ENCODE measurements at places on chromosomes 13 and 19. TPM values are rescaled to one million over a fixed set of nuclear protein-coding genes. Genes with fewer than 3 reads are reported as not detected.

Gene CYP2S1
- 5.0 TPM for total RNA-seq

Gene LRRC8E
- 8.5 TPM for total RNA-seq

Gene SLC25A23
- 18.1 TPM for total RNA-seq

Gene RXFP2
- total RNA-seq: not detected

Gene PLVAP
- not detected for total RNA-seq

Gene ACER1
- not detected for total RNA-seq

Gene EXOC3L2
- total RNA-seq: 0.17 TPM

Gene MEIS3
- 2.9 TPM for total RNA-seq

Gene UCHL3
- 123 TPM for total RNA-seq

Gene ZNF317
- 22.9 TPM for total RNA-seq

Gene WASF3
- 5.6 TPM for total RNA-seq

GRCh38 chr19:55483706-55484592 lies 1.0 kb upstream of the NAT14 start:
- DNase-seq: no peak

GRCh38 chr19:32537580-32537979 lies 43.4 kb upstream of the PDCD5 start:
- no peak for DNase-seq

GRCh38 chr19:51246164-51246552 lies 4.7 kb upstream of the SIGLECL1 start:
- DNase-seq: peak; percentile 88

- DNase-seq: no peak
These were observed 63.4 kb upstream of the MCF2L start for GRCh38 chr13:112905619-112905989.

- DNase-seq: no peak
These were observed 112.7 kb downstream of the KDM4B start for GRCh38 chr19:5081443-5082161.

DNA sequence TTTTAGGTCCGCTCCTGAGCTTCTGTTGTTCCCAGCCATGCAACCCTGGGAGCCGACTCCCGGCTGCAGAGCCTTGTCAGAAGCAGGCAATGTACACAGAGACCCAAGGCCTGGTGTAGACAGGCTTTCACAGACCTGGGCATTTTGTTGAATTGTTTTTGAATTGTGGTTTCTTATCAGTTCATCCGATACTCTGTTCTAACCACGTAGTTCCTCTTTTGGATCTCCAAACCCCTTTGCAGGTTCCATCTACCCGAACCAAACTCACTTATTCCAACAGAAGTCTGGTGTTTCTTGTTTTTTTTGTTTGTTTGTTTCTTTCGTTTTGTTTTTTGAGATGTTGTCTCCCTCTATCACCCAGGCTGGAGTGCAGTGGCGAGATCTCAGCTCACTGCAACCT lies 6.3 kb upstream of the NLRP2 start:
- peak; percentile 56 for DNase-seq

GRCh38 chr13:89610881-89611280 lies 1736.6 kb upstream of the MIR17HG start:
- DNase-seq: no peak

DNA sequence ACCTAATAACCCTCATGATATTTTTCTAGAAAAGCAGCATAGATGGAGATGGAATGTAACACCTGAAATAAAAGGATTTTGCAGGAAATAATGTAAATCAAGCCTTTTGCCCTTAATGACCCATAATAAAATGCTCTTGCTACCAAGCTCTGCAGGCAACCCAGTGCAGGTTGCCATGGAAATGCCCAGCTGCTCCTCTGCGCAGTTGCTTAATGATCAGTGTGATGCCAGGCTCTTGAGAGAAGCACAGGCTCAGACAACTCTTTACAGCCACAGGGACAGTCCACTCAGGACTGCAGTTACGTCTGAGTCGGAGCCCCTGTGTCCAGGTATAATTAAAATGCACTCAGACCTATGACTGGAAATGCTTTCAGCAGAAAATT lies 165.5 kb downstream of the LACC1 start:
- DNase-seq: no peak

DNA sequence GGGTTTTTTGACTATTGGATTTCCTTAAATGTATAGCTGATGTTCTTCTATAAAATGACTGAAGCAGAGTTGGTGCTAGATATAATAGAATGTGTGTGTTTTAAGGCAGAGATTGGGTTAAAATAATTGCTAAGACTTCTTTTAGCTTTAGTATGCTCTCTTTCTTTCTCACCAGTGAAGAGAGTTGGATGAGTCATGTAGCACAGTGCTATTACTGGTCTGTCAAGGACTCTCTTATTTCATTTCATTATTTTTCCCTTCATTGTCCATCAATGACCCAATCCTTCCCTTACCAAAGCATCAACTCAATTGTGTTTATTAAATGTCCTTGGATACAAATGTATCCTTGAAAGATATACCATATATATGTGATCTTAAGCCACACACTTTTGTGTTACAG lies 268.9 kb downstream of the IRS2 start:
- no peak for DNase-seq

DNA sequence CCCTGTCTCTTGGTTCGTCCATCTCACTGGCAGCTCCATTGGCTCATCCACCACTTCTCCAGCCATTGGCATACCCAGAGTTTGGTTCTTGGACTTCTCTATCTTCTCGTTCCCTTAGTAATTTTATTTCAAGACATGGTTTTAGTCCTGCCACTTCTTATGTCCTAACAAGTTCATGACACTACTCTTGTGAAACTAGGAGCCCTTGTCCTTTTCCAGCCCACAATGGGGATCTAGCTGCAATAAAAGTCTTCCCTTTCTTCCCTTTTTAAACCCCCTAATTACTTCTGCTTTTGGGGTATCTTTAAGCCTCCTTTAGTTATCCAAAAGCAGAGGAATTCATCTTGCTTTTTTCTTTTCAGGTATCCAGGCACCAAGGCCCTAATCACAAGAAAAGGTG lies 2.9 kb upstream of the RCBTB2 start:
- DNase-seq: no peak

- no peak for DNase-seq
These were observed 19.3 kb downstream of the AP1M1 start for GRCh38 chr19:16216744-16217670.

DNA sequence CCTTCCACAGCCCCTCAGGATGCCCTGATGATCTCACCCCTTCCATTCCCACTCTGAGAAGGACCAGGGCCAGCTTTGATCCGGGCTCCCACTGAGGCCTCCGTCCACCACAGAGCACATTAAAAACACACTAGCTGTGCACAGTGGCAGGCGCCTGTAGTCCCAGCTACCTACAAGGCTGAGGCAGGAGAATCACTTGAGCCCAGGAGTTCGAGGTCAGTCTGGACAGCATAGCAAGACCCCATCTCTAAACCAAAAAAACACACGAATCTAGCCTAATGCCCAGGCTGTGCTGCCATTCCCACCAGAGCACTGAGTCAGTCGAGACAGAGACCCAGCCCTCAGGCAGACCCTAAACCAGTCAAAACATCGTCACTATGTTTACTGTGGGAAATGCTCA lies 14.1 kb downstream of the RFX1 start:
- DNase-seq: no peak

- peak; percentile 91 for DNase-seq
These were observed 809 bp downstream of the MISP start for GRCh38 chr19:751501-752341.

- DNase-seq: no peak
These were observed 4.9 kb upstream of the TDRD3 start for GRCh38 chr13:60392131-60392530.

- no peak for DNase-seq
These were observed 45.4 kb upstream of the CALM3 start for GRCh38 chr19:46555628-46556280.

GRCh38 chr19:14072535-14073260 lies at the start of gene MISP3:
TSS of gene MISP3 (plus strand) at chr19:14072786. CDS start at chr19:14073310, 524 bp downstream.
- peak; percentile 62 for DNase-seq

GRCh38 chr19:3665681-3666544 lies 34.4 kb downstream of the PIP5K1C start:
- DNase-seq: peak; percentile 48

DNA sequence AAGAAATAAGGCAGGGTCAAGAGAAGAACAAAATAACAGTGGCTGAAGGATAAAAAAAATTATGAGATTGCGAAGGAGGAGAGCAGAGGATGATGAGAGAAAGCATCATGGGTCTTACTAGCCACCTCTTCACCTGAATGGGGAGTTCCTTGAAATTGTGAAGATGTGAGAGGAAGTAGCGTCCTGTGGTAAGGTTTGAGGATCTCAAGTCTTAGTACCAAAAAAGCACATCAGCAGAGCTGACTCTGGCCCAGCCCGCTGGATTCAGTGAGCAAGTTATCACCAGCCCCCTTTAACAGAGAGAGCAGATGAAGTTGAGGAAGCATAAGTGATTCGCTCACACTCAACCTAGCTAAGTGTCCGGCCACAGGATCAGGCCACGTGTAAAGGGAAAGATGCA lies 61.8 kb downstream of the RXFP2 start:
- DNase-seq: no peak

DNA sequence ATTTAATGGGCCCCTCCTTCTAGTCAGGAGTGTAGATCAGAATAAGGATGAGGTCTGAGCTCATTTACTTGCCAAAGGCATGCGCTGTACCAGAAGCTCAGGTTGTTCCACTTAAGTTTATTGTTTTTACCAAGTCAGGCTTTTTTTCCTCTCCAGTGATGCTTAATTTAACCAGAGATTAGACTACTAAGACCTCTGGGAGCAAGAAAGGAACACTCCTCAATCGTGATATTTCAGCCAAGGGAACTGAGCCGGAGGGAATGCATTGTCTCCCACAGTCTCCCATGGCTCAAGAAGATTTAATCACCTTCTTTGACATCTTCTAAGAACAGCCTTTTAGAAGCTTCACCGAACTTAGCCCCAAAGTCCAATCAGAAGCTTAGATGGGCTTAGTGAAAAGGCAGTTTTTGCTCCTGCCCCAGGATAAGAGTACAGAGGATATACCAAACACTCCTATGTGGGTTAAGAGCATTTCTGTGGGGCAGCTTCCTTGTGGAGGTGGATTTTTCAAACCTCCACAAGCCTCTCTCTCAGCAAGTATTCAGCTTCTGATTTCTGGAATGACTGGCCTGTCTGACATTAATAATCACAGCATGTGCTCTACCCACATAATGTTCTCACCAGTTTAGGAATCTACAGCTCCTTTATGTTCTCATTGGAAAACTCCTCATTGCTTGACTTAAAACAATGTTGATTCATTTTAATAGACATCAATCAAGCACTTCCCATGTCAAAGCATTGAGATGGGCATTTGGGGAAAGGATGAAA lies 322.7 kb downstream of the SUCLA2 start:
- no peak for DNase-seq

GRCh38 chr13:97387890-97388289 lies 46.1 kb upstream of the RAP2A start:
- DNase-seq: no peak

DNA sequence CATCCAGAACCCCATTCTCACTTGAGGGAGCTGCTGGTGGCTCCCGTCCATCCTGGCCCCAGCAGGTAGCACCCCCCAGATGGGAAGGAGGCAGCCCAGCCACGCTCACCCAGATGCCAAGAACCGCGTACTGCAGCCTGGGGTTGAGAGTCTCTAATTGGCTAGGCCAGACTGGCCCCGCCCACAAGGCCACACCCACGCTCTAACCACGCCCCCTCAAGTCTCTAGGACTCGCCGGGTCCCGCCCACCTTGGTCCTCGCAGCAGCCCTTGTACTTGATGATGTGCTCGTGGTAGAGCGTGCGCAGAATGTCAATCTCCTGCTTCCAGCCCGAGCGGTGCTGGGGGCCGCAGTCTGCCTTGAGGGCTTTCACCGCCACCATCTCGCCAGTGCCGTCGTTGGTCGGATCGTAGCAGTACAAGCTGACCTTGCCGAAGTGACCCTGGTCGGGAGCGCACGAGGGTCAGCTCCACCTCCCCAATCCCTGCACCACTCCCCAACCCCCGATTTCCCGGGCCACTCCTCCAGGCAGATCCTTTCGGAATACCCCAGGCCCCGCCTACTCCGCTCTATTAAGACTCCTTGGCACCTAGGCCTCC lies 14.5 kb upstream of the ICAM3 start:
- DNase-seq: peak; percentile 47

GRCh38 chr19:13328241-13328640 lies 178.0 kb downstream of the IER2 start:
- no peak for DNase-seq

- DNase-seq: no peak
These were observed 57.9 kb upstream of the MAB21L1 start for GRCh38 chr13:35534343-35534742.

DNA sequence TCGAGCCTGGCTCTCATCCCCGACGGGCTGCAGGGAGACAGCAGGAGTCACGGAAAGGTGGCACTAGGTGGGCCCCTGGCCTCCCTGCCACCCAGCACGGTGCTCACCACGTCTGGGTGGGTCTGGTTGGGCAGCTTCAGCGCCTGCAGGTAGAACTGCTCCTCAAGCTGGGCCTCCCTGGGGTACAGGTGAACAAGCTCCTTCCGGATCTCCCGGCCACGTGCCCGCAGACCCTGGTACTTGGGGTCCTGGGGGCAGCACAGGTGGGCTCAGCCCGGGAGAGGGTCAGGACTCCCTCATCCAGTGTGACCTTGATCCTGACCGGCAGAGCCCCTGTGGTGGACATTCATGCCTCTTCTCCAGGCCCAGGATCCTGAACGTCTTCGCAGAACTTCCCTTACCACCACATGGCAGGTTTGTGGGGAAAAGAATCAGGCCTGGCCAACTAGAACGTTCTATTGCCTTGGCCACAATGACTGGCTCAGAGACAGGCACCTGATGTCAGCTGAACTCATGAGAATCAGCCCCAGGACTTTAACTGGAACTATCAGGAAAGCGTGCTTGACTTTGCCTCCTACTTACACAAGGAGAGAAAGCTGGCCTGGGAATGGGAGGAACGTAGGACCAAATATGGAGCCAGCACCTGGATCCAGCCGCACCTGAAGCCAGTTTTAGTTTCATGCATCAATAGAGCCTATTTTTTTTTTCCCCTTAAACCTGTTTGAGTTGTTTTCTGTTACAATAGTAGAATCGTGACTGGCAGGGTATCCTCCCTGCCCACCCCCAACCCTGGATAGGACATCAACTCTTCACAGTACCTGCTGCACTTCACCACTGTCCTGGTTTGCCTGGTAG lies 8.9 kb downstream of the SARS2 start:
- DNase-seq: no peak

GRCh38 chr13:41419206-41419605 lies 38.1 kb upstream of the RGCC start:
- no peak for DNase-seq

- no peak for DNase-seq
These were observed 939.0 kb upstream of the SLITRK1 start for GRCh38 chr13:84821261-84821660.

- DNase-seq: no peak
These were observed 7.2 kb downstream of the ARHGAP33 start for GRCh38 chr19:35782589-35782988.

GRCh38 chr19:13581576-13581975 lies 75.3 kb upstream of the CACNA1A start:
- DNase-seq: no peak

- DNase-seq: no peak
These were observed 89.0 kb downstream of the DOCK9 start for GRCh38 chr13:98888890-98889279.

- DNase-seq: no peak
These were observed 6.6 kb downstream of the ZNF599 start for GRCh38 chr19:34766386-34766785.

DNA sequence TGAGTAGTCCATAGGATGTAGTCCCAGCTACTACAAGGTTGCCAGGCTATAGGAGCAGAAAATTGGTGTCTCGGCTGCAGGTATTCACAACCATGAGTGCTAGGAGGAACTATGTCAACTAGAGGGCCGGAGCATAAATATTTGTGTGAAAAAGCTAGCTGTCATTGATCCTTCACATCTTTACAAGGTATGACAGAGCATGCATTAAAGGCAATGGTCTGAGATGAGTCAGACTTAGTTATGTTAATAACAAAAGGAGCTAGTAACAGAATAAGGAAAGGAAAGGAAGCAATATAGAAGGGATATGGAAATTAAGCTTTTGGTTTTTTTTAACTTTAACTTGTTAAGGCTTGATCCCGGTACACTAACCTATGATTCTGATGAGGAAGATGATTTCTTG lies 40.9 kb upstream of the PSG9 start:
- no peak for DNase-seq
